Endothelial cell (in vitro differentiated cells): ENCODE measurements at places on chromosomes 6 and 20. TPM values are rescaled to one million over a fixed set of nuclear protein-coding genes. Genes with fewer than 3 reads are reported as not detected.

SLC22A3 gene
- 0.18 TPM for total RNA-seq

WFDC5 gene
- total RNA-seq = not detected

RIPPLY2 gene
- not detected for total RNA-seq

SLC25A27 gene
- 4.7 TPM for total RNA-seq

DOP1A gene
- total RNA-seq = 20.0 TPM

ATRN gene
- total RNA-seq = 37.0 TPM

CEP250 gene
- 30.7 TPM for total RNA-seq

GRM4 gene
- total RNA-seq = 2.6 TPM

PBOV1 gene
- total RNA-seq = not detected

LY86 gene
- total RNA-seq = not detected

PET117 gene
- total RNA-seq = 11.0 TPM

TGM3 gene
- not detected for total RNA-seq

RHAG gene
- 0.46 TPM for total RNA-seq
